AG09309 (cell line): ENCODE measurements at places on chromosomes 1 and 21.

DNA sequence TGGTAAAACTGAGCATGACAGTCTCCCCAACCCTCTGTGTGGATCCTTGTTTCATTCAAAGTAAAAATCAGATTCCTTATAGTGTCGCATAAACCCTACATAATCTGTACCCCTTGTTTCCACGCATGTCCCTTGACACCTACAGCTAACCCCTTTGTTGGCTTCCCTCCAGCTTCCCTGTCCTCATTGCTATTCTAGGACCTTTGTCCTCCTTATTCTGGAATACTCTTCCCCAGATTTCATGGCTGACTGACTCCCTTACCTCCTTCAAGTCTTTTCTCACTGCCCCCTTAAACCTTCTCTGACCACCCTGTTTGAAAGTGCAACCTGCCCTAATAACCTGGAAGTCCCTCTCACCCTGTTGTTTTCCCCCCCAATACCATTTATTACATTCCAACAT, 4.0 kb downstream of the RNF11 start:
- DNase-seq = no peak

DNA sequence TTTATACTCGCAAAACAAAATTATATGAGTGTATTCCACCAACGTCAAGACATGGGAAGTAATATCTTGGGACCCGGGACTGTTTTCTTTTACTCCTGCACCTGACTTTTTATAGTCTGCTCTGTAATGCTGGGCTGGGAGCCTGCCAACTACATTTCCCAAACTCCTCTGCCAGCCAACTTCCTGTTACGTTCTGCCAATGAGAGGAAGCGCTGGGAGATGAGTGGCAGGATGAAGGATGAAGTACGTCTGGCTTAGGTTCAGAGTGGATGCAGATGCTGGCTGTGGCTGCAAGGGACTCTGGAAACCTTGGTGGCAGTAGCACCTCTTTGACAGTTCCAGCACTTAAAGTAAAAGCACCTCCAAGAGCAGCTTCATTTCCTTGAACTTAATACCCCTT, 59.6 kb downstream of the USP24 start:
- DNase-seq = no peak

DNA sequence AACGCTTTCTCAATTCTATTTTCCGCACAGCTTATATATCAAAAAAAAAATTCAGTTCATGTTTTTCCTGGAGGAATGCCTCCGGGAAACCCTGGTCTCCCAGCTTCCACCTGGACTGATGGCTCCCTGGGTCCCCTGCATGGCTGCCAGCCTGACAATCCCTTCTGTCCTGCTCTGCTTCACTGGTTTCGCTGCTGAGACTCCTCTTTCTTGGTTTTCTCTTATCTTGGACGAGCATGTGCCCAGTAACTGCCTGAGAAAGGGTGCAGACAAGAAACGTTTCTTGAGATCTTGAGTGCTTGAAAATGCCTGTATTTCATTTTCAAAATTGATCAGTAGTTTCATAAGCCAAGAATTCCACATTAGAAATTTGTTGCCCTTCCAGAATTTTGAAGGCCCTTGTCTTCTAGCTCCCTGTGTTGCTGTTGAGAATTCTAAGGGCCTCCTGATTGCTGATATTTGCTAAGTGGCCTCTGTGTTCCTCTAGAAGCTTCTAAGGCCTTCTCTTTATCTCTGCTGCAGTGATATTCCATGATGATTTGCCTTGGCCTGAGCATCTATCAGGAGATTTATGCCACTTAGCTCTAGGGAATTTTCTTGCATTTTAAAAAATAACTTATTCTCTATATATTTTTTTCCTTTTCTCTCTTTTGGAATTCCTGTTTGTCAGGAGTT, 44.7 kb downstream of the ETS2 start:
- no peak for DNase-seq

DNA sequence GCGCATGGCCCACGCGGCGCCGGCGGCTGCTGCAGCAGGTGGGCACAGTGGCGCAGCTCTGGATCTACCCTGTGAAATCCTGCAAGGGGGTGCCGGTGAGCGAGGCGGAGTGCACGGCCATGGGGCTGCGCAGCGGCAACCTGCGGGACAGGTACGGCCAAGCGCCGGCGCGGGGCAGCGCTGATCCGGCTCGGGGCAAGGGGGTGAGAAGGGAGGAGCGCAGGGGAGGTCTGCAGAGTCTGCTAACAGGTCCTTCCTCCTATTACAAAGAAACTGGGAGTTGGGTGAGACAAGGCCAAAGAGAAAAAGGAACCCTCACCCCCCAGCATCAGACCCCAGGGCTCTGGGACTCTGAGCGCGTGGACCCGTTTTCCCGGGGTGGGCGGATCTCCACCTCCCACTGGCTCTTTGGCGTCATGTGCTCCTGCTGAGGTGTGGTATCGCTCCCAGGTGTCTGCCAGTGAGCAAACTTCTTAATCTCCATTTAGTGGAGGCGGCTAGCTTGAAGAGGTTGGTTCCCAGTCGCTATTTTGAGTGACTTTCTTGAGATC, 431 bp downstream of the MTARC1 start:
- DNase-seq = no peak

DNA sequence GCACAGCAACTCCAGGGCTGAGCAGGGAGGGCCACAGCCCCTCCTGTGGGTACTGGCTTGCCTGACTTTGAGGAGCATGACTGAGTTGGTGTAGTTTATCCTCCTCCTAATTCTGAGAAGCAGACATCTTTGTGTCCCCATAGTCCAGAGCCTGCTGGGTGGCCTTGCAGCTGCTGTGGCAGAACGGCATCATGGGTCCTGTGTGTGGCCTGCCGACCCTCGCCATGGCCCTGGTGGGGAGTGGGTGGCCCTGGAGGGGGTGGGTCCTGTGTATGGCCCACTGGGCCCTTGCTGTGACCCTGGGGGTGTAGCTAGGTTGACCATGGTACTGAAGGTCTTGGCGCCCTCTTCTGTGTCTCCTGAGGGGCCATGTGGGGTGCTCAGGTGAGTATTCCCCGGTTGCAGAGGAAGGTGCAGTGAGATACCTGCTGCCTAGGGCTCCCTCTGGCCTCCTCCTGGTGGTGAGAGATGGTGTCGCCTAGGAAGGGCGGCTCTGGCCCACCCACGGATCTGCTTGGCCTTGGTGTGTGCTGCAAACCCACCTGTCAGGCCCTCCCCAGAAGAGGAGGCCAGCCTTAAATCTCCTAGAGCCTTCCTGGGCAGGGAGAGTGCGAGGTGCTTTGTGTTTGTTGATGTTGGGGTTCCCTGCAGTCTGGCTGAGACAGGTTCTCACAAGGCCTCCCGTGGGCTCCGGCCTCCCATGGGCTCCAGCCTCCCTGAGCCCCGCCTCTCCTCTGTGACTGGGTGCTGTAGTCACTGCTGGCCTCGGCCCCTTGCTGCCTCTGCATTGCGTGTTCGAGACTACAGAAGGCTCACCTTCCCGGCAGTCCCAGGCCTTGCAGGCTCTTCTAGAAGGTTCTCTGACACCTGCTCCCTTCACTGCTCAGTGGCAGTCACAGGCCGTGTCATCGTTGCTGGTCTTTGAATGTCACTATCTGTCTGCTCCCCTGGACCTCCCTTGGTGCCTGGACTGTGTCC, 7.8 kb downstream of the SNAP47 start:
- DNase-seq = no peak

GRCh38 chr1:204505674-204506200, 10.5 kb upstream of the MDM4 start:
- no peak for DNase-seq

GRCh38 chr1:170096806-170097340, 22.4 kb upstream of the KIFAP3 start:
- no peak for DNase-seq

GRCh38 chr1:150549496-150550221, 451 bp downstream of the ADAMTSL4 start:
- DNase-seq = no peak

- DNase-seq = no peak
Measured at GRCh38 chr1:61173118-61173517, 90.8 kb downstream of the NFIA start.

DNA sequence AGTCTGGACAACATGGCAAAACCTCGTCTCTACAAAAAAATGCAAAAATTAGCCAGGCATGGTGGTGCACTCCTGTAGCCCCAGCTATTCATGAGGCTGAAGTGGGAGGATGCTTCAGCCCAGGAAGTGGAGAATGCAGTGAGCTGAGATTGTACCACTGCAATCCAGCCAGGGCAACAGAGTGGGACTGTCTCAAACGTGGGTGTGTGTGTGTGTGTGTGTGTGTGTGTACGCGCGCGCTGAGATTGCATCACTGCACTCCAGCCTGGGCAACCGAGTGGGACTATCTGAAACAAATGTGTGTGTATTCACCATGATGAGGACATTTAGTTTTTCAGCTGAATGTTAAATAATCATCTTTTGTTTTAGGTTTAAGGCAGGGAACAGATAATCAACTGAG, 21.1 kb downstream of the USP1 start:
- no peak for DNase-seq

- no peak for DNase-seq
Measured at GRCh38 chr1:181264821-181265220, 176.3 kb downstream of the IER5 start.

DNA sequence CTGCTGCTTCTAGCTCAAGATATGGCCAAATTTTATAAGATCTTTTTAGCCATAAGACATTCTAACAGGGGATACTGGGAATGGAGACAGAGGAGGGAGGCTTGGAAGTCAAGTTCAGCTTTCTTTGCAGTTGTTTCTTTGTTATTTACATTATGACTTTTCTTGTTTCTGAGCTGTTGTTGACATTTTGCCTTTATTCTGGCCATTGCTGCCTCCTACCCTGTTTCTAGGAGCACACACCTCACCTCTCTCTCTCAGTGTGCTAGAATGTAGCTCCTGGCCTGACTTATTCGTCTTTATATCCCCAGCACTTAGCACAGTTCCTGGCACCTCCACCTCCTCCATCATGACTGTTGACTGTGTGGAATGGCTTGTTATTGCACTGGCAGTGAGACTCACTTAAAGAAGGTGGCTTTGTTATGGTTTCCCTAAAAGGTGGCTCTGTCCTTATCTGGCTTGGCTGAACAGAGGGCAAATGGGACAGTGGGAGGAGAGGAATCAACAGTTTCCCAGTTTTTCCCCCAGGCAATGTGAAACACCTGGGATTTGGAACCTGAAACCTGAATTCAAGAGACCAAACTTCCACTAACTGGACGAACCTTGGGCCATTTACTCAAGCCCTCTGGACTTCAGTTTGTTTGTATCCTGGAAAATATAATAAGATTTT, 76.1 kb upstream of the PPP2R5A start:
- no peak for DNase-seq

- no peak for DNase-seq
Measured at GRCh38 chr1:21295002-21295401, 4.7 kb upstream of the ECE1 start.

GRCh38 chr1:59917026-59917784, 9.4 kb downstream of the CYP2J2 start:
- DNase-seq = no peak

- no peak for DNase-seq
Measured at GRCh38 chr1:30990591-30990990, 74.9 kb downstream of the PUM1 start.

- no peak for DNase-seq
Measured at GRCh38 chr1:104795931-104796330, 1046.2 kb downstream of the AMY1C start.

- DNase-seq = no peak
Measured at GRCh38 chr1:215667761-215668160, 100.7 kb downstream of the KCTD3 start.
